ENCODE measurements at places on chromosomes 6 and 20. TPM values are rescaled to one million over a fixed set of nuclear protein-coding genes. Genes with fewer than 3 reads are reported as not detected.

Gene AHCY
- total RNA-seq, result 167 TPM

Gene ERVFRD-1
- not detected for total RNA-seq

Gene ZNF322
- 24.4 TPM for total RNA-seq

Gene OVOL2
- 11.0 TPM for total RNA-seq

Gene TFAP2B
- not detected for total RNA-seq

Gene MUCL3
- total RNA-seq, result not detected

Gene BPIFB4
- not detected for total RNA-seq

Gene ZNF341
- 0.68 TPM for total RNA-seq

Gene CYP39A1
- 6.5 TPM for total RNA-seq
